ENCODE measurements at places on chromosomes 6 and 20.

GRCh38 chr6:122678841-122679240 is 68.6 kb downstream of the PKIB start:
- no peak for DNase-seq

DNA sequence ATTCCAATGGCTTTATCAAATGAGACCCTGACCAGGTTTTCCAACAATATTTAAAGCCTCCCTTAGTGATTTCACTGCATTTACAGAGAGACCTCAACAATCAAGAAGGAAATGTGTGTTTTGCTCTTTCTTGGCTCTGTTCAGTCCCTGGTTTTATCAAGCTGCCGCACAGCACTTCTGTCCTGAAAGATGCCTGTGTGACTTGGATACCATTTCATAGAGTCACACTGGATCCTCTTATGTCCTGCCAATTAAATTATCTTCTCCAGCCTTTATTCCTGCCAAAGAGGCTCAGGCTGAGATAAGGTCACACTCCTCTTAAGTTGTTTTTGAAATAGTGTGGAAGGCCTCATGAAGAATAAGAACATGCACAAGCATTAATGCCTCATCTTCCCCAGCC is 197.0 kb upstream of the RNF217 start:
- DNase-seq: no peak

GRCh38 chr6:112437058-112437457 is 89.9 kb downstream of the RFPL4B start:
- no peak for DNase-seq

- no peak for DNase-seq
Observed at GRCh38 chr20:59958123-59958522, at the start of gene CDH26. TSS of gene CDH26 (plus strand) at chr20:59958423. CDS start at chr20:59958727, 304 bp downstream.

DNA sequence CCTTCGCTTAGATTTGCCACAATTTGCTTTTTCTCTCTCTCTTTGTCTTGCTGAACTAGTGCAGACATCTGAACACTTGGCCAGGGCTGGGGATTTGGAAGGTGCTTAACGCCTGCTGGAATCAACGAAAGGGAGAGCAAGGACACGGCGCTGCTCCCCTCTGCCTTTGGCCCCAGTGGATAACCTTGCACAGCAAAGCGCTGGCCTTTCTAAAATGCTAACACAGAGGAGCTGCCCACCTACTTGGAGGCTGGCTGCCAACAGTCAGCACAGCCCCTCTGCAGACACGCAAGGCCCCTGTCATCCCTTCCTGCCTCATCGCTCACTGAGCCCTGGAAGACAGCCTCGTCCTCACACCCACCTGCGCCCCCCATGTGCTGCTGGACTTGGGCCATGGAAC is 37.5 kb downstream of the C20orf203 start:
- no peak for DNase-seq

DNA sequence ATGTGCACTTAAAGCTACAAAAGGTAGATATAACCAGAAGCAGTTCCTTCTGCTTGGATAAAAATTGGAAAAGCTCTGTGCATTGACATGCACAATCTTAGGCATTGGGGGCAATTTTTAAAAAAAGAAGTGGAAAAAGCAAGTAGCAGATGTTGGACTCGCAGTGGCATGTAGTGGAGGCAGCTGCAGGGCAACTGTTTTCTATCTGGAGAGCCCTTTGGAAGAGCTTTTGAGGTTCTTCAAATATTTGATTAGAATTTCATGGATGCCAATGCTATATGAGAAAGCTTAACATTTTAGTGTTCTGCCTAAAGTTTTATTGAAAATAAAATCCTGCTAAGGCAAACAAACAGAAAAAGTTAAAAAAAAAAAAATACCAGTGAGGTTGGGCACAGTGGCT is 388.3 kb upstream of the RNF217 start:
- DNase-seq: no peak

All from effector CD8-positive, alpha-beta T cell (primary cell).